ENCODE measurements at places on chromosomes 5 and 9.

DNA sequence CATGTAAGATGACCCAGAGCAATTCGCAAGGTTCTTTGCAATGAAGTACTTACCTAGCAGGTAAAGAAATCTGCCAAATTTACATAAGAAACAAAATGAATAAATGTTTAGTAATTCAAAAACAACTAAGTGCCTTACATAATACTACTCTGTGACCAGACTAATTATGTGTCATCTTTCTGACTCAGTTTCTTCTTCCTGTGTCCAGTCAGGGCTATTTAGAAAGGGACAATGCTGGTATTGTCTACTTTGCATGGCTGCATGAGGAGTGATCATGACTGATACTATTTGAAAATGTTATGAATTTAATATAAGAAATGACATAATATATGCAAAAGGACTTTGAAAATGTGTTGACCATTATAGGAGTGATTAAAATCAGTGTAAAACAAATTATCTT, 210.0 kb downstream of the TMEM161B start:
- no peak for DNase-seq

- DNase-seq = no peak
Measured at GRCh38 chr9:125161284-125161918, 18.1 kb upstream of the SCAI start.

GRCh38 chr5:67209141-67209771, 12.7 kb upstream of the CD180 start:
- DNase-seq = peak; percentile 64

DNA sequence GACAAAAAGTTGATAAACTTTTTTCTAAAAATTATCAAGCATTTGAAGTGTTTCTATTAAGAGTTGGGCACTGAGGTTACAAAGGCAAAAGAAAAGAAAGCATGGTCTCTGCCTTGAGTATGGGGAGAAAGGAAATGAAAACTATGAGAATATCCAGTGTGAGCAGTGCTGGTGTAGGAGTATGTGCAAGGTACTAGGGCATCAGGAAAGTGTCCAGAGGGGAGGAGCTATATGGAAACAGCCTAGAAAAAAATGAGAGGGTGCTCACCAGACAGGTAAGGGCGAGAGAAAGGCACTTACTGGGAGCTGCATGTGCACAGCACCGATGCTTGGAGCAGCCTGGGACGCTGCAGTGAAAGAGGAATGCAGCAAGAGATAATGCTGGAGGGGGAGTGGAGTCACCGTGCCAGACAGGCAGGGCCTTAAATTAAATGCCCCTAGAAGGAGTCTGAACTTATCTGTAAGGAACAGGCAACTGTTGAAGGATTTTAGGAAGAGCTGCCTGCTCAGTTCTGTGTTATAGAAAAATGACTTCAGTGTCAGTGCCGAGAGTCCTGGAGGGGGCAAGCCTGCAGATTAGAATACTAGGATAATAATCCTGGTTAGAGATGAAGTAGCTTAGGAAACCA, 14.0 kb downstream of the MCC start:
- no peak for DNase-seq

GRCh38 chr9:93121316-93122241, 12.5 kb downstream of the NINJ1 start:
- DNase-seq = no peak
